ENCODE measurements at places on chromosomes 1 and 21.

DNA sequence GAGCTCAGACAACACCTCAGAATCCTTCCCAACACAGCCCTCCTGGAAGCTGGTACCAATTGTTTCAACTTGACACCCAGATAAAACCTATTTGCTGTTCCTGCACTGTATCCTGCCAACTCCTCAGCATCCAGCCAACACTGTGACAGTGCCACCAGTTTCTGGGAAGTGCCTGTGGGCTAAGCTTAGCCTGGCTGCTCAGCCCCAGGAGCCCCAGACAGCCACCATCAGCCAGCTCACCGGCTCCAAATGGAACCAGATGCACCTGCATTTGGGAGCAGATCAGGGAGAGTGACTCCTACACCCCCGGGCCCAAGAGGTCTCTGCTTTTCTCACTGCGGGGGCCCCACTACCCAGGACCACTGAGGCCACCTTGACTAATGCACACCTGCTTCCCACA lies 24.9 kb downstream of the KCNN3 start:
- DNase-seq: no peak

DNA sequence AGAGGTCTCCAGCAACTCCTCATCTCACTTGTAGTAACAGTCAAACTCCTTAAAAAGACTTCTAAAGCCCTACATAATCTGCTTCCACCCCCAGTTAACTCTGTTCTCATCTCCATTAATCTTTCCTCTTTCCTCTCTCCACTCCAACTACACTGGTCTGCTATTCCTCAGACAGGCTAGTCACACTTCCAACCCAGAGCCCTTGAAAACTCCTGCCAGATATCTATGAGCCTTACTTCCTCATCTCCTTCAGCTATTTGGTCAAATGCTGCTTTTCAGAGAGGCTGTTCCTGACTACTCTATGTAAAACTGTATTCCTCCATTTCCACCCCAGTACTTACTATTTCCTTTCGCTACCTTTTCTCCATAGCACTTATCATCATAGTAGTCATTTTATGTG lies 24.4 kb downstream of the PCP4L1 start:
- DNase-seq: no peak

- no peak for DNase-seq
Measured at GRCh38 chr1:182568647-182569284, 20.3 kb downstream of the RNASEL start.

DNA sequence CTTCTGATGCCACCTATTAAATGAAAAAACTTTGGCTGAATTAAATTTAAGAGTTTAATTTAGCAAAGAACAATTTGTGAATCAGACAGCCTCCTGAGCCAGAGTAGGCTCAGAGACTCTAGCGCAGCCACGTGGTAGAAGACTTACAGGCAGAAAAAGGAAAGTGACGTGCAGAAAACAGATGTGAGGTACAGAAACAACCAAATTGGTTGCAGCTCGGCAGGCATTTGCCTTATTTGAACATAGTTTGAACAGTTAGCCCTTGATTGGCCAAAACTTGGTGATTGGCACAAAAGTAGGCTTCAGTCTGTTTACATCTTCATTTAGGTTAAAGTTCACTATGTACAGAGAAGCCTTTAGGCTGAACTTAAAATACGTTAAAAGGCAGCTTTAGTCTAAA lies 22.9 kb downstream of the TCP10L start:
- no peak for DNase-seq

GRCh38 chr1:46547481-46548383 lies 3.7 kb downstream of the KNCN start:
- no peak for DNase-seq

- DNase-seq: no peak
Measured at GRCh38 chr1:3598051-3598491, 13.2 kb downstream of the MEGF6 start.

- DNase-seq: no peak
Measured at GRCh38 chr1:25647863-25648262, 31.3 kb downstream of the MAN1C1 start.

DNA sequence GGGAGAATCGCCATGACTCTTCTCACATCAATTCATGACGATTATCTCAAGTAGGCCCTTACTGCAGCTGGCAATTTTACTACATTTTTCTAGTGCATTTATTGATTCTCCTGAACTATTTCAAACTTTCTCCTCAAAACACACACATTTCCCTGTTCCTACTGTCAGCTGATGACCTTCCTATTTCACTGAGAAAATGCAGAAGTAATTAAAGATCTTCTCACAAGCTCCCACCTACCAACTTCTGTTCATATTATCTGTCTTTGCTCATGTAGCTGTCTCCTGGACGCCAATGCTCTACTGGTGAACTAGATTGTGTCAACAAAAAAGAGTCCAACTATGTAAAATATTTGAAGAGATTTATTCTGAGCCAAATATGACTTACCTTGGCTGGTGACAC lies 36.4 kb upstream of the FASLG start:
- no peak for DNase-seq

GRCh38 chr1:174407665-174408064 lies 40.1 kb upstream of the GPR52 start:
- no peak for DNase-seq

- no peak for DNase-seq
Measured at GRCh38 chr1:177439301-177439700, 268.5 kb downstream of the BRINP2 start.

DNA sequence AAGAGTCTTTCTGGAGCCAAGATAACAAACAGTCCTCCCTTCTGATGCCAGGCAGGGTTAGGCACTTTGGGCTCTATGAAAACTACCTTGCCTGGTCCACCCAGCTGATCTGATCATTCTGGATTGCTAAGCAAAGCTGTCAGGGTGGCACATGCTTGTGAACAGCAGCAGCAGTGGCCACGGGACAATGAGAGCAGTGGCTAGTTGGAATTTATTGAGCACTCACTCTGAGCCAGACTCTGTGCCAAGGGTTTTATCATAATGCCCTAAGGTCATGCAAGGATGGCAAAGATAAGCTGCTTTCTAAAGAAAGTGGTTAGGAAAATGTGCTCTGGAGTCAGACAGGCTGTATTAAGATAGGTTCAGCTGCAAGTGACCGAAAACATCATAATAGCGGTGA lies 390.4 kb upstream of the VAMP3 start:
- no peak for DNase-seq

- no peak for DNase-seq
Measured at GRCh38 chr1:114339379-114339778, 171.6 kb downstream of the TRIM33 start.

GRCh38 chr1:201647094-201647493 lies 108.2 kb downstream of the NAV1 start:
- no peak for DNase-seq

GRCh38 chr1:88529581-88529980 lies 154.5 kb upstream of the PKN2 start:
- DNase-seq: no peak

- DNase-seq: no peak
Measured at GRCh38 chr1:59687081-59687480, 127.7 kb upstream of the HOOK1 start.

GRCh38 chr1:95021805-95022643 lies 50.7 kb downstream of the ALG14 start:
- no peak for DNase-seq

GRCh38 chr1:119159111-119159510 lies 18.7 kb upstream of the WARS2 start:
- no peak for DNase-seq

GRCh38 chr1:197041486-197042353 lies 25.3 kb downstream of the F13B start:
- DNase-seq: no peak

DNA sequence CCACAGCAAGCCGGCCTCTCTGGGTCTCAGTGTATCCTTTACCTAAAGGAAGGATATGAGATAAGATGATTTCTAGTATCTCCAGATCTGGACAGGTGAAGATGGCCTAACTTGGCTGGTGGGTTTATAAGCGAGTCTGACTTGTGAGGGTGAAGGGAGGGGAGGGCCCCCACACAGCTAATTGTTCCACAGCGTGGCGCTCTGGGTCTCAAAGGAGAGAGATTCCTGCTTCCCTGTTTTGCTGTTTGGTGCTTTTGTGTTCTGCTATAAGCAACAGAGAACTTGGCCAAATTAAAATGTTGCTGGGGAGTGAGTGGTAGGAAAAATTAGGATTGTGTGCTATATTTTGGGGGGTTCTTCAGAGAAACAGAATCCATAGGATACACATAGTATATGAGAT lies 28.9 kb upstream of the NLRP3 start:
- no peak for DNase-seq

- no peak for DNase-seq
Measured at GRCh38 chr21:25094695-25095094, 512.6 kb downstream of the MRPL39 start.

GRCh38 chr1:55445416-55445815 lies 230.3 kb upstream of the USP24 start:
- DNase-seq: no peak

GRCh38 chr1:242023805-242024204 lies 24.9 kb upstream of the MAP1LC3C start:
- DNase-seq: no peak

DNA sequence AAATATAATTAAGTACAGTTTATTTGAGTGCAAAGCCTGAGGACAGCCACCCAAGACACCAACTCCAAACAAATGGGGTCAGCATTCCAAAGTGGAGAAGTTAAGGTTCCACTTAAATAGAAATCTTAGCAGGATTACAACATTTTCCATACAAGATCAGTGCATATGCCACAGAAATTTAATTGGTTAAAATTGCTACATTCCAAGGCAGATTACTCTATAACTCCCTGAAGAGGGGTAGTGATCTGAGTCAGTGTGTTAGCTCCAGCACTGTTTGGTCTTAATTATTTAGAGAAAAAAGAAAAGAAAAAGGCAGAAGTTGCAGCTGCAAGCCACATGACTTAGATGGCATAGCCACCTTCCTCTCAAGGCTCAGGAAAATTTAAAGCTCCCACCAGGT lies 297.5 kb downstream of the HHIPL2 start:
- no peak for DNase-seq

GRCh38 chr1:2252423-2252822 lies 24.3 kb downstream of the SKI start:
- no peak for DNase-seq

GRCh38 chr1:229062135-229062534 lies 208.8 kb upstream of the RAB4A start:
- DNase-seq: no peak

DNA sequence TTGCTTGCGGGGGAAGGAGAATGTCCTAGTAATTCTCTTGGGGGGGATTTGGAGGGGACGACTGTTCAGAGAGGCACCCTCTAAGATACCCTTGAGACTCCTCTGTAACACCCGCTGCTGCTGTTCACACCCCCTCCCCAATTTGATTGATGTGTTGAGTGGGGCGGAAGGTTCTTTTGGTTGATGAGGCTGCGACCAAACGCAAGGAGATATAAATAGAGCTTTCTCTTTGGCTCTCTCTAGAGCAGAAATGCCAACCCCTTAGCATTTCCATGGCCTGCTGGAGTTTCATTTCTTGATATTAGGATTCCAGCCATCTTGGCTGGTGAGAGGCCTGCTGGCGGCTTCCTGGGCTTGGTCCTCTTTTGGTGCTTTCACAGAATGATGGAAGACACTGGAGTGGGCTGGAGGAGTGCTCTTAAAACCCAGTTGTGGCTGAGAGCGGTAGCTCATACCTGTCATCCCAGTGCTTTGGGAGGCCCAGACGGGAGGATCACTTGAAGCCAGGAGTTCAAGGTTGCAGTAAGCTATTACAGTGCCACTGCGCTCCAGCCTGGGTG lies 2.0 kb downstream of the PIK3CD start:
- no peak for DNase-seq
